ENCODE measurements at places on chromosomes 7 and 10.
A peak's percentile ranks its signal among the peaks of the same experiment; 100 is the strongest.

DNA sequence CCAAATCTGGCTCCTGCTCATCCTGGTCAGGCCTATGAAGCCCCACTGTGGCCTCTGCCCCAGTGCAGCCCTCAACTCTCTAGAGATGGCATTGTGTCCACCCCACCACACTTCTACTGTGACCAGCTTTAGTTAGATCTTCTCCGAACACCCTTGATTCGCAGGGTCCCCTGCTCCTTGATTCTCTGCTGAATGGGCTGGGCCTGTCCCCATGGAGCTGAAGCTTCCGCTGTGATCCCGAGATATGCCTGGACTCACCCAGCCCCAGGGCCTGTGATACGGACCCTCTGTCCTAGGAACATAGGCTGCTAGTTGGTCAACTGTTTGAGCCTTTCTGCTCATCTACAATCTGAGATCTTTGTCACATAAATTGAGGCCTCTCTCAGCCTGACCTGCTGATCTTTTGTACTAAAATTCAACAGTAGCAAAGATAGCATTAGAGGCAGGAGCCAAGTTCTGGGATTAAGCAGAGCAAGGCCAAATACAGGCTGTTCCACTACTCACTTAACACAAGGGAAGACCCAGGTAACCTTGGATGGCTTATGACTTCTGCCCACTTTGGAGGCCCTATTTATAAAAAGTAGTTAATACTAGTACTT, 6.5 kb upstream of the PPIF start:
- DNase-seq = no peak

DNA sequence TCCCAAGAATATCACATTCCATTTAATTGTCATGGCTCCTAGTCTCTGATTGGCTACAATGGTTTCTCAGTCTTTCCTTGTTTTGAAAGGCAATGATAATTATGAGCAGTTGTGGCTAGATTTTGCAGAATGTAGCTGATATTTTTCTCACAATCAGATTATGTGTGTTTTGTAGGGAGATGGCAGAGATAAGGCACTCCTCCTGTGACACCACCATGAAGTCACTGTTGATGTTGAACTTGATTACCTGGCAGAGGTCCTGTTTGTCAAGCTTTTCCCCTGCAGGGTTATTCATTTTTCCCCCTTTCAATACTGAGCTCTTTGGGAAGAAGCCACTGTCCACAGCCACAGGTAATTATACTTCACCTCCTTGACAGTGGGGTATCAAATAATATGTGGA, 602.9 kb upstream of the PFKP start:
- no peak for DNase-seq

GRCh38 chr10:103280031-103280430, 3.1 kb downstream of the INA start:
- DNase-seq = no peak

DNA sequence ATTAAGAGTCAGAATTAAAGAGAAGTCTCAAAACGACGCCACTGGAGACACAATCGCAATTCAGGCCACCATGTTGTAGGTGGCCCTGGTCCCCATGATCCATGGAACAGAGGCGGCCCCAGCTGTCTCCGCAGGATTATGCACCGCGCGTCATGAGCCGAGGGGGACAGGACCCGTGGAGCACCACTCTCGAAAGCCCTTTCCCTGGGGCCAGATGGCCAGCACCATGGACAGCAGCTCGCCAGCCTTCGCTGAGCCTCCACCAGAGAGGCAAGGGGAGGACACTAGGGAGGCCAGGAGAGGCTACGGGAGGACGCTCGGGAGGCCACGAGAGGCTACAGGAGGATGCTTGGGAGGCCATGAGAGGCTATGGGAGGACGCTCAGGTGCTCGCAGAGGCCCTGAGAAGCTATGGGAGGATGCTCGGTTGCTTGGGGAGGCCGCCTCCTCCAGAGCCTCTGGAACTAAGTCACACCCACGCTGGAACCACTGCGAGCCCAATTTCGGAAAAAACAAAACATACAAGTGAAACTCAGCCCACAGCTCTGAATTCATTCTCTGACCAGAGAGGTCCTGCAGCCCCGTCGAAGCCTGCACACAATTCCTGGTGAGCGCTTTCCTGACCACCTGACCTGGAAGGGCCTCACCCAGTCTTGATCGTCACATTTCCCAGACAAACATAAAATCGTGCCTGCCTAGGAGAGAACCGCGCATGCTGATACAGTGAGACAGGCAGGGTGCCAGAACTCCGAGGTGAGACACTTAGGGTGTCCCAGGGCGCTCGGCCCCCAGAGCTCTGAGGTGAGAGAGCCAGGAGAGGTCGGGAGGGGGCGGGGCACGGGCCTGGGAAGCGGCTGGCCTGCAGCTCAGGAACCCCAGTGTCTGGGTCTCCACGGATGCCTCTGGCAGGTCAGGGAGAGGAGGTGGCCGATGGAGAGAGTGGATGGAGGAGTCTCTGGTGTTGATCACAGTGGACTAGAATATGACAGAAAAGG, 224.4 kb downstream of the PTPRN2 start:
- no peak for DNase-seq

- DNase-seq = peak; percentile 38
Measured at GRCh38 chr10:70930263-70931000, 42.1 kb upstream of the PCBD1 start.

DNA sequence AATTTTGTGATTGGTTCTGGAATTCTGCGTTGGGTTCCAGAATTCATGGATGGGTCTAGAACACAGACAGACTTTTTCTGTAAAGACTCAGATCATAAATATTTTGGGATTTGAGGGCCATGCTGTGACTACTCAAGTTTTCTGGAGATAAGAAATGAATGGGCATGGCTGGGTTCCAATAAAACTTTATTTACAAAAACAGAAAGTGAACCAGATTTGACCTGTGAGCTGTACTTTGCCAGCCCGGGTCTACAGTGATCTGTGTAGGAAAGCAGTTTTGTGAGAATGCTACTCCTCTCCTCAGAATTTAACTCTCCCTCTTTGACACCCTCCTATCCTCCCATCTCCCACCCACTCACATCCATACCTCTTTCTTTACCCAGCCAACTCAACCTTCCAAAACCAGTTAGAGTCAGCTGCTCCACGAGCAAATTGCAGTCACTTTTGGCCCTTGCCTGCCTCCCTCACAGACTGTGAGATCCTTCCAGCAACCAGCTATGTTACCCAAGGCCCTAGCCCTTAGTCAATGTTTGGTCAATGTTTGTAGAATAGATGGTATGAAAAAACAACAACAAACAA, 312.8 kb upstream of the ZMIZ1 start:
- DNase-seq = no peak

DNA sequence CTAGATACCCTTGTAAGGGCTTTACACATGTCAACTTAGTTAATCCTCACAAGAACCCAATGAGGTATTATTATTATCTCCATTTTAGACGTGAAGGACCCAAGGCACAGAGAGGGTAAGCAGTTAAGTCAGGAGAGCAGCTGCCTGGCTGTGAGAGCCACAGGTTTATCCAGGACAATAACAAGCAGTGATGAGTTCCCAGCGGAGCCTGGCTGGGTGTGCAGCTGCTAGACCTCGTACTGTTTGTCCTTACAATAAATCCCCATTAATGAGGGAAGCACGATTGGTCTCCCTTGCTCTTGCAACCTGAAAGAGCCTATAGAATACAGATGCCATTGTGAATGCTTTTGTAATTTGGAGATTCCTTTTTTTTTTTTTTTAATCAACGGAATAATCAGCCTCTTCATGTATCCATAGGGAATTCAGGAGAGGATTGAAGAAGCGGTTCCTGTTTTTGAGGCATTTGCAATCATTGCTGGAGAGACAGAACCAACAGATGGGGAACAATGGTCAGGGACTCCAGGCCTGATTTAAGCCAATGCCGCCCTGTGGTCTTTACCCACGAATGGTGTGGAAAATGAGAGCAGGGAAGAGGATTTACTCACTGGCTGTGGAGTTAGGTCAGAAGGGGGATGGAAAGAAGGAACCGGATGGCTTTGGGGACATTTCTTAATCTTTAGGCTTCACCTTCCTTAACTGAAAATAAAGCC, 12.3 kb upstream of the ASB4 start:
- no peak for DNase-seq

- peak; percentile 71 for DNase-seq
Measured at GRCh38 chr7:139776486-139777132, 1.2 kb downstream of the HIPK2 start.

DNA sequence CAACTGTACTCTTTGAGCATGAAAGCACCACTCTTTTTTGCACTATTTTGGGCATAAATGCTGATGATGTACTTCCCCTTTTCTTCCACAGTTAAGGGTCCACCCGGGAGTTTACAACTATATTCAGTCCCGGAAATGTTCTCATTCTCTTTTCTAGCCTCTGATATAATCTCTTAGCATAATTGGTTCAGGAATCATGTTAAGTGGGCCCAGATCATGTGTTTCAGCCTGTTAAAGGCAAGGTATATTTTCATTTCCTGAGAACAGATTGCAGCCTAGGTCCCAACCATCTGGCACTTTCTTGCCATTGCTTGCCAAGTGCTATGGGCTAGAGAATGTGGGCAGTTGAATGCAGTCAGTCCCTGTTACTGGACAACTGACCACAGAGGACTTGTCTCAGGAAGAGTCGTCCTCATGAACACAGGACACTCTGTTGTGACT, 111.4 kb upstream of the GLCCI1 start:
- no peak for DNase-seq

DNA sequence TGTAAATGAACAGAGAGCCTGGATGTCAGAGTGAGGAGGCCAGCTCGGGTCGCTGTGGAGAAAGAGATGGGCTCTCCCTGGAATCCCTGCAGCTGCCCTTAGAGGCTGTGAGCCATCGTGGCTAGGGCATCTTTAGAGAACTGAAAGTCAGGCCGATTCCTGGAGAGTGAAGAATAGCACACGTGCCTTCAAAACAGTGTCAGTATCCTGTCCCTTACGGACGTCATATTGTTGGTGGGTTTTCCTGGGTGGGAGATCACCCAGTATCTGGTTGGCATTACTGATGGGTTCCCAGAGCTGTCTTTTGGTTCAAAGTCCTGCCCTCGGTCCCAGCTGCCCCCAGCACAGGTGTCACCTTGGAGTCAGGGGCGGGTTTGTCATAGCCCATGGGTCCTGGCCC, 25.3 kb downstream of the IKZF1 start:
- no peak for DNase-seq

DNA sequence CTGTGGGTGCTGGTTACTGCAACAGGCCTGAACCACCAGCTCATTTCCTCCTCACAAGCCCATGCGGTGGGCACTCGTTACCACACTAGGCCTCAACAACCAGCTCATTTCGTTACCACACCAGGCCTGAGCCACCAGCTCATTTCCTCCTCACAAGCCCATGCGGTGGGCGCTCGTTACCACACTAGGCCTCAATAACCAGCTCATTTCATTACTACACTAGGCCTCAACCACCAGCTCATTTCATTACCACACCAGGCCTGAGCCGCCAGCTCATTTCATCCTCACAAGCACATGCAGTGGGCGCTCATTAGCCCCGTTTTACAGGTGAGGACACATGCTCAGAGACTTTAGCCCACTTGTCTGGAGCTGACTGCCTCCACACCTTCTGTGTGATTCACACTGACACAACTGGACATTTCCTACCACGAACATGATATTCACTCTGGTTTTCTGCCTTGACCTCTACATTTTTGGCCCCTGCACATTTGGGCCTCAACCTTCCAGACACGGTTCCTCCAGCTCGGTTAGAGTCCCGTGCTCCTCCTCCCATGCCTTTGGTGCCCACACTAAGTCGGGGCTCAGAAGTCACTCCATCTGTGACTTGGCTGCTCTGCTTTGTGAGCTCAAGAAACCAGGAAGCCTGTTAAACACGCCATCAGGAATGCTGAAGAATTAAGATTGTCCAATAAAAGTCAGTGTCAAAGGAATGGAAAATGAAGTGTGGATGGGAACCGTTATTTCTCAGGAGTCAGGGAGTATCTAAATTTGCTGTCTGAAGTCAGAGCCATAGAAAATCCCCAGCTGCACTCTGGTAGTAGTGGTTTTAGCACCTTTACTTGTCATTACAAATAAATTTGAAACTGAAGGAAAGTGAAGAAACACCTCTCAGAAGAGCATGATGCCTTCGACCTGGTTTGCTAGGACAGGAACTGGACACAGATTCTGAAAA, 55.8 kb upstream of the LANCL2 start:
- DNase-seq = no peak

GRCh38 chr7:103766660-103767059, 222.8 kb downstream of the RELN start:
- no peak for DNase-seq

DNA sequence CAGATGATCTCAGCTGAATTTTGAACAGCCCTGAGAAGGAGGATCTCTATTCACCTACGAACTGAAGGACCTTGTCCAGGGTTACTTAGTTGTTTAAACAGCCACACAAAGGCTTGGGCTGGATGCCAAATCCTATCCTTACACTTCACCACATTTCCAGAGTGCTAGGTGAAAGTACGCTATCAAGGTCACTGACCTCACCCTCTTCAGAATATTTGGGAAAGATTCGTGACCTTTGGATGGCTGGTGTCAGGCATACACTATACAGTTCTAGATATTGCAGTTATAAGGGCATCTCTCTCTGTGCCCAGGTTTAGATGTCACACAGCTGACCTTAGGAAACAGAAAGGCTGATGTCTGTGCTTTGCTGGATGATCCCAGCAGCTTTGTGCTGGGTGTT, 61.2 kb upstream of the ABLIM1 start:
- no peak for DNase-seq

DNA sequence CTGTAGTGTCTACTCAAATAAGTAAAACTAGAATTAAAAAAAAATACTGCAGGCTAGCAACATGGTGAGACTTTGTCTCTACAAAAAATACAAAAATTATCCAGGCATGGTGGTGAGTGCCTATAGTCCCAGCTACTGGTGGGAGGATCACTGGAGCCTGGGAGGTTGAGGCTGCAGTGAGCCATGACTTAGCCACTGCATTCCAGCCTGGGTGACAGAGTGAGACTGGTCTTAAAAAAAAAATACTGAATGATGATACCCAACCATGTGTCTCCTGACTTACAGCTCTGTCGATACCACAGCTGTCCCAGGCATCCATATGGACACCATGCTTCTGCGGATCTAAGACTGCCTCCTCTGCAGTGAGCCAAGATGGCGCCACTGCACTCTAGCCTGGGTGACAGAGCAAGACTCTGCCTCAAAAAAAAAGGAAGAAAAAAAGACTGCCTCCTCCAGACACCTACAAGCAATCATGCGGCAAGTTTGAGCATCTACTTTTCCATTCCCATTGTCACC, 7.9 kb upstream of the FRAT1 start:
- no peak for DNase-seq

- DNase-seq = peak; percentile 83
Measured at GRCh38 chr10:114684084-114684821, 26.2 kb upstream of the ABLIM1 start.

GRCh38 chr7:27615420-27616185, 47.1 kb downstream of the HIBADH start:
- no peak for DNase-seq

DNA sequence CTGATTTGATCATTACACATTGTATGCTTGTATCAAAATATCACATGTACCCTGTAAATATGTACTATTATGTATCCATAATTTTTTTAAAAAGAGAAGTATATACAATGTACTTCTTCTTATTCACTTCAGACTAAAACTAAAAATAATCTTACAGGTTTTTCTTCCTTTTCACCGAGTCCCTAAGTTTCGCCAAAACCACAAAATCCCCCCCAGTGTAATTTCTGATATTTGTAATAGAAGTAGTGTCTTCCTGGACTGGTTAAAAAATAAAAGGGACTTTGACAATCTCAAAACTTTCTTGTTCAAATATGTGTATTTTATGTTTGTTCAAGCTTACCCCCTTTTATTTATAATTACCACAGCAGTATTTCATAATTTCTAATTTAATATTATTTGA, 23.9 kb downstream of the EPC1 start:
- DNase-seq = no peak

- DNase-seq = no peak
Measured at GRCh38 chr7:94182721-94183120, 178.6 kb upstream of the BET1 start.
